Myocyte (in vitro differentiated cells): ENCODE measurements at places on chromosomes 5 and 9. TPM values are rescaled to one million over a fixed set of nuclear protein-coding genes. Genes with fewer than 3 reads are reported as not detected.

Gene CD72
- total RNA-seq, result 2.2 TPM in 2 replicates

Gene AQP7
- 0.10 and 0.48 TPM in 2 replicates for total RNA-seq

Gene COL23A1
- total RNA-seq, result 0.19 and 0.21 TPM in 2 replicates

Gene GMCL2
- not detected in 2 replicates for total RNA-seq

Gene MEIKIN
- total RNA-seq, result not detected in 2 replicates

Gene TRIO
- total RNA-seq, result 122 and 126 TPM in 2 replicates

Gene CARD9
- total RNA-seq, result 0.21 and 0.91 TPM in 2 replicates

Gene FAT2
- under 0.01 and 0.10 TPM in 2 replicates for total RNA-seq

Gene PAIP1
- total RNA-seq, result 131 and 141 TPM in 2 replicates

Gene ADGRD2
- total RNA-seq, result not detected in 2 replicates

Gene ADAMTS16
- 0.75 and 1.7 TPM in 2 replicates for total RNA-seq

Gene RACK1
- 2,741 and 2,769 TPM in 2 replicates for total RNA-seq

GRCh38 chr9:133710661-133711427 lies 27.3 kb downstream of the SARDH start:
- peak; percentile 77 for DNase-seq

GRCh38 chr5:21765406-21765805 lies 1087.7 kb downstream of the CDH12 start:
- DNase-seq, result no peak

DNA sequence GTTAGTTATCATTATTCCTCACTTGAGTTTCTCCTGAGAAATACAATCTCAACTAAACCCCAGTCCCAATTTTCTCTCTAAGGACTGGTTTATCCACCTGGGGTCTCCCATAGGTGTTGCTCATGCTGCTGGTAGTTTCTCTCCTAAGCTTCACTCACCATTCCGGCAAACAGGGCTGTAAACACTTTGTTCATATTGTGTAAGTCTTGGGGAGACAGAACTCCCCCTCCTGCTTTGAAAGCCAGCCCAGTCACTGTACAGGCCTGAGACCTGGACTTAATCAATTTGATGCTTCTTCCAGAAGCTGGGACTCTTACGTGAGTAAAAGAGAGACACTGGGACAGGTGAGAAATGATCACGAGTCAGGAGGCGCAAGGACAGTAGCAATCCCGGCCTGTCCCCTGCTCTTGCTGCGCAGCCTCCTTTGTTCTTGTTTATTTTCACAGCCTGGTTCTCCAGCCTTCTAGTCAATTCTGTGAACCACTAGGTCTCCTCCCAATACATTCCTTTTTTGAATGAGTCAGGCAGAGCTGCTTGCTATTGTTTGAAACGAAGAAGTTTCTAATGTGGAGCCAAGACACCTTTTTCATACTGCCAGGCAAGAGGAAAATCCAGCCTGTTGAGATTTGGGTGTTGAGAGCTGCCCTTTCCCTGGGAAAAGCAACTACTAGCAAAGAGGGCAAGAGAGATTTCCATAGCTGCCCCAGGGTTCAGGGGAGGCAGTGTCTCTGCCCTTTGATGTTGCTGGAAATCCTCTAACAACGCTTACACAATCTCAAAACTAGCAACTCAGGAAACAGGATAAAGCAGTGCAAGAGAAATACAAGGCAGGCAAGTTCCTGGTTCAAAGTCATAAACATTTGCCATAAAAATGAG lies 9.2 kb upstream of the SHROOM1 start:
- no peak for DNase-seq

GRCh38 chr9:137206602-137207001 lies 1.1 kb downstream of the NDOR1 start:
- DNase-seq, result no peak

GRCh38 chr9:842635-843426 lies 1.3 kb downstream of the DMRT1 start:
- DNase-seq, result no peak

- no peak for DNase-seq
Observed at GRCh38 chr9:34047864-34048726, 592 bp downstream of the UBAP2 start.

DNA sequence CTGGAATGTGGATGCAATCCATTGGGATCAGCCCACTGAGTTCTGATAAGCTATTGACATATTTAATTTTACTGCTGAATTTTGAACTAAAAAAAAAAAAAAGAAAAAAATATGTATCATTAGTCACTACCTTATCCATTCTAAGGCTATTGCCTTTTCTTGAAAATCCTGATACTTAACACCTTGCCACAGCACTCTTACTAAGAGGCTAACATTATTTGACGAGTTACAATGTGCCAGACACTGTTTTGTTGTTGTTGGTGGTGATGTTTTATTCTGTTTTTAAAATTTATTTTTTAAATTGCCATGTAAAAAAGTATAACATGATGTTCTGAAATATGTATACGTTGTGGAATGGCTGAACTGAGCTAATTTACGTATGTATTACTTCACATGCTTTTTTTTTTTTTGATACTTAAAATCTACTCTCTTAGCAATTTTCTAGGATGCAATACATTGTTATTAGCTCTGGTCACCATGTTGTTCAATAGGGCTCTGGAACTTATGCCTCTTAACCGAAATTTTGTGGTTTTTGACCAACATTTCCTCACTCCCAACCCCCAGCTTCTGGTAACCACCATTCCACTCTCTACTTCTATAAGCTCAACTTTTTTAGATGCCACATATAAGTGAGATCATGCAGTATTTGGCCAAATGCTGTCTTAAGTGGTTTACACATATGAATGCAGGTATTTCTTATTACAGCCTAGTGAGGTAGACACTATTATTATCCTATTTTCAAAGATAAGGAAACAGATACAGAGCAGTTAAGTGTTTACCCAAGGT lies 134.8 kb upstream of the PCA3 start:
- DNase-seq, result no peak

- DNase-seq, result no peak
Observed at GRCh38 chr5:115623658-115624057, 2.2 kb downstream of the TMED7 start.

DNA sequence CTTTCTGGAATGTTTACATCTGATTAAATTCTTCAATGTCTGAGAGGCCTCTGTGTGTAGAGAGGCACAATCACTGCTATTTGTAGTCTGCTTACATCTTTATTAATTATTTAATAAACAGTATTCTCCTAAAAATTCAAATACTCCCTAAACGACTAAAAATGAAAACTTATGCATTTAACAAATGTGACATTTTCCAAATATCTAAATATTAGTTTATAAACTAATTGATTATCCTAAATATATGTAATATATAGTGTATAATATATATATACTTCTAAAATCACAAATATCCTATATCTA lies 57.7 kb upstream of the ZBED3 start:
- no peak for DNase-seq

- no peak for DNase-seq
Observed at GRCh38 chr9:78698371-78698770, 401.4 kb downstream of the PSAT1 start.

DNA sequence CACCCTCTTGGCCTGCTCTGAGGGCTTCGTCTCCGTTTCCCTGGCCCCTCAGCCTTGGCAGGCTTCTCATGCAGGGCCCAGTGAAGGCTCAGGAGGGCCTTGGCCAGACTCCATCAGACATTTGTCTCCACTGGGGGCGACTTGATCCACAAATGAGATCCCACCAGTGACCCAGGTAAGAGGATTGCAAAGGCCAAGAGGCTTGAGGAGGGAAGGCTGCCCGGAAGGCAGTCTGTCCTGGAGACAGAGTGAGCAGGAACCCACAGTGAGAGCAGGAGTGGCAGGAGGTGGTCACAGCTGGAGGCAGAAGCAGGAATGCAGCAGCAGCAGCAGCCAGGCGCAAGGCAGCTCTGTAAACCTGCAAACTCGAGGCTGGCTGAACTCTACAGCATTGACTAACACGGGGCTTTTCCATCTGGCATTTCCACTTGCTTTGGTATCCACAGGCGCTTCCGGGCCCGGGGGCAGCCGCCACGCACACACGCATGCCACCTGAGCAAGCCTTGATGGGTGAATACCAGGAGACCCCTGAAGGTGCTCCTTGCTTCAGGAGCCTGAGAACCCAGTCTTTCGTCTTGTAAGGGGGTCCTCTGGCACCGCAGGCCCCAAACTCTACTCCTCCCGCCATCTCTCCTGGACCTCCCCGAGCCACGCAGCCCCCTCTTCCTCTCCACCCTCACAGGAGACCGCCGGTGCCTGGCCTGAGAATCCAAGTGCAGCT lies 14.7 kb downstream of the MGAT1 start:
- no peak for DNase-seq
